ENCODE measurements at places on chromosomes 1 and 21. TPM values are rescaled to one million over a fixed set of nuclear protein-coding genes. Genes with fewer than 3 reads are reported as not detected.

Gene OR2AK2
- total RNA-seq, result not detected

Gene EPHA2
- 1.7 TPM for total RNA-seq

Gene GBP6
- 0.25 TPM for total RNA-seq

Gene KIF2C
- 2.2 TPM for total RNA-seq

Gene TACSTD2
- total RNA-seq, result not detected

All from temporal lobe (tissue), 4 donors.